Mesothelial cell of epicardium (in vitro differentiated cells): ENCODE measurements at places on chromosomes 5 and 9. TPM values are rescaled to one million over a fixed set of nuclear protein-coding genes. Genes with fewer than 3 reads are reported as not detected.
A peak's percentile ranks its signal among the peaks of the same experiment; 100 is the strongest.

PKD2L2 gene
- not detected in 3 replicates for total RNA-seq

ZCCHC9 gene
- 25.4 to 27.0 TPM (median 25.6 TPM) in 3 replicates for total RNA-seq

DNA sequence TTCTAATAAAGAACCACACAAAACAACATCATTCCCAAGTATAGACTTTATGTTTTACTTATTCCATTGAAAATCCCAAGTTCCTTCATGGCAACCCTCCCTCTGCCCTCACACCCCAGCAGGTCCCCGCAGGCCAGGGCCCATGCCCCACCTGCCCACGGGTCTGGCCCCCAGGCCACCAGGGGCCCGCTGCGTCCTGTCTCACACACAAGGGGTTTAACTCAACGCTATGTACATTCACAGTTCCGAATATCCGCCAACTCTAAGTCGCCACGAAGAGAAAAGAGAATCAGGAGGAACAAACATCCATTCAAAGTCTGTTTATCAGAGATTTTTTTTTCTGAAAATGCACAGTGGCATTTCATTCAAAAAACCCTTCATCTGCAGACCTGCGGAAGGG lies 16.2 kb upstream of the SLC6A3 start:
- H3K27me3 ChIP-seq = no peaks in the 10 kb centered on the region
- H3K4me1 ChIP-seq = no peaks in the 10 kb centered on the region
- no peak overlapping the region for H3K4me3 ChIP-seq

DNA sequence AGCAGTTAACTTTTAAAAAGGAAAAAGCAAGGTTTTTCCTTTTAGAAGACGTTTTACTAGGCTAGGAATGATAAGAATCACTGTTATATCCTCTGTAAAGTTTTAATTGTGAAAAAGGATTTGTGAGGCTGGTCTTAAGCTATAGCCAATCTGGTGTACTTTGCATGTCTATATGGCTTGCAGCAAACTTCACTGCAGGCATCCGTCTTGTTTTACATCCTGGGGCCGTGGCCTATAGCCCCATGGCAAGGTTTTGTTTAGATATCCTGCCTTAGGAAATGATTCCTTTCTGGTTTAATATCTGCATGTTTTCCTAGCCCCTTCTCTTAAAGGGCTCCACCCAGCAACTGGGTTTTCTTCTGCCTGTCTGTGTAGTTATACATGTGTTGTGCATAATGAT lies 272.8 kb downstream of the ICE1 start:
- H3K36me3 ChIP-seq = no peaks in the 10 kb centered on the region
- peaks cover 2% of the 10 kb centered on the region for H3K27me3 ChIP-seq
- peak overlapping the region; percentile 43 for H3K27ac ChIP-seq
- no peak for DNase-seq
